CD4-positive, alpha-beta T cell treated with Interleukin-2 at 100 ng/mL for 4 hours (primary cell): ENCODE measurements at places on chromosomes 12 and 14.

- DNase-seq = no peak
Measured at GRCh38 chr12:3398196-3398789, 92.7 kb upstream of the PRMT8 start.

- DNase-seq = no peak
Measured at GRCh38 chr12:267581-268482, 5.2 kb upstream of the SLC6A13 start.

DNA sequence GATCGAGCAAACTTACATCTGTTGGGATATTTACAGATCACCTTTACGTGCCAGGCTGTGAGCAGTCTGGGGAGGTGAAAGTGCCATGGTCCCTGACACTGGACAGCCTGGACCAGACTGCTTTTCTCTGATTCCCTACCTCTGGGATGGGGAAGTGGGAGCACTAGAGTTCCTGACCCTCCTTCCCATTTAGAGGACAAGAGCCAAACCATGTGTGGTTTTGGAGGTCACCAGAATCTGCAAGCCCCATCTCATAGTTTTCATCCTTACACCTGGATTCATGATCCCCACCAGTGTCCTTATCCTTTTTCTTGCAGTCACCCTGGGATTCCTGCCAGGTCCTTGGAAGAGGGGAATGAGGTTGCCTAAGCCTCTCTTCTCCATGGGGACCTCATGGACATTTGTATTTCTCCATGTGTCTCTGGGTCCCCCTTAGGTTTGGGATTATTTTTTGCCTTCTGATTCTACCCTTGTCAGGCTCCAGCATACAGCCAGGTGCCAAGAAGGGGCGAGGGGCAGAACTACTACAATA, 1.5 kb upstream of the WNT10B start:
- DNase-seq = no peak

DNA sequence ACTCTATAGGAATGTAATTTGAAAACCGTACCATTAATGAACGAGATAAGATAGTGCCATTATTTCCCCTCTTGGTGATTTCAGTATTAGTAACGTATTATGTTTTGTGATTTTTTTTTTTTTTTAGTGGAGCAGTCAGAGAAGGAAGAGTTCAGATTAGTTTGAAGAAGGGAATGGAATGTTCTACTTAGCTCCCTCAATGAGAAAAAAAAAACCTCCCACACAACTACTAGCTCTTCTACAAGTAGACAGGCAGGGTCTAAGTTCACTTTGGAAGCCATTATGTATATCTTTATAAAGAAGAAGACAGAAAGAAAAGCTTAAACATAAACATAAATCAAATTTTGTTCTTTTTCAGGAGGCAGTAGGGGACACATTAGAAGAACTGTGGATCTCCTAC, 27.3 kb downstream of the PNMA1 start:
- DNase-seq = no peak

- DNase-seq = no peak
Measured at GRCh38 chr14:24100197-24100981, 6.3 kb downstream of the PCK2 start.
